RWPE1 (cell line): ENCODE measurements at places on chromosomes 1 and 21.

DNA sequence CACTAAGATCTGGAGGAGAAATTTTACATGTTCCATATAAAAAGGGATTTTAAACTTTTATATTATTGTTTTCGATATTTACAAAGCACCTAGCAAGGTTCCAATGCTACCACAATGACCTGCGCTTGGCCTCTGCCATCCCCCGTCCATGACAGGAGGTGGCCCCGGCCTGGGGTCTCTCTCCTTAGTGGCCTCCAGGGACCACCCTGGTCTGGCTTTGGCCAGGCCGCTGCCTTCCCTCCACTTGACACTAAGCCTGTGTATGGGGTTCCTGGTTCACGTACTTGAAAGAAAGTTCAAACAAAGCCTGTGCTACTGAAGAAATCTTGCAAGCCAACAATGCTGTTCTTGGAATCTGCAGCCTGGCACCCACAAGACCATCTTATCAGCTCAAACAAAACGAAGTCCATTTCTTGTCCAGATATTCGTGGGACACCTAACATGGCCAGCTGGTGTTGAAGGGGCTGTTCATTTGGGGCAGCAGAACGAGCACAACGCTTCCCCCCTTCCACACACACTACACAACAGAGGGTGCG is 12.8 kb downstream of the PRDM15 start:
- no peak for DNase-seq

DNA sequence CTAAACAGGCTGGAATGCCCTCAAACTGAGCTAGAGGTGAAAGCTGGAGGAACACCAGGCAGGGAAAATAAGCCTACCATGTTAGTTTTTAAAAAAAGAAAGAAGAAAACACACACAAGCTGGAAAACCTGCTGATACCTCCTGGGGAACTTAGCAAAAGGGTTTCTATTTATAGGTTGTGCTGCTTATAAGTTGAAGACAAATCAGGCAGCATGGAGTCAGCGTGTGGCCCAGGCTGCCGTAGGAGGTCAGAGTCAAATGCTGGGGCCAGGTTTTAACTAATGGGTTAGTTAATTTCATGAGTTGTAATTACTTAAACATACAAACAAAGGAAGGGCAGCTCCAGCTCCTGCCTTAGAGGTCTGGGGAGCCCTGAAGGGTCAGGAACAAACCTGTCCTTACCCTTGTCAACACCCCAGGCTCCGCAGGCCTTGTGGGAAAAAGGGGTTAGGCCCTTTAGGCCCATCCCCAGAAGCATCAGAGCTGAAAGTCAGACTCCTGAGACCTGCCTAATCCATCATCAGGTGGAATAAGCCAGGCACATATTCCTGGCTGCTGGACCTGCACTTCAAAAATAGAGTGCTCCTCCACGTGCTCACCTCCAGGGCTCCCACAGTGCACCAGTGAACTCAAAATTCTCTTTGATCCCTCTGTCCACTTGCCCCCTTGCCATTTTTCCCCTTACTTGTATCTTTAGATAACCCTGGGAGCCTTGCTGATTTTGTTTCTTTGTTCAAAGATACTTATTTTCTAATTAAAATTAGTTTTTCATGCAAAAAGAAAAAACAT is 59.7 kb downstream of the BRINP2 start:
- DNase-seq = no peak

GRCh38 chr21:45080232-45080631 is 5.9 kb downstream of the ADARB1 start:
- DNase-seq = no peak

GRCh38 chr1:230745071-230745470 is 2.1 kb upstream of the CAPN9 start:
- DNase-seq = no peak

DNA sequence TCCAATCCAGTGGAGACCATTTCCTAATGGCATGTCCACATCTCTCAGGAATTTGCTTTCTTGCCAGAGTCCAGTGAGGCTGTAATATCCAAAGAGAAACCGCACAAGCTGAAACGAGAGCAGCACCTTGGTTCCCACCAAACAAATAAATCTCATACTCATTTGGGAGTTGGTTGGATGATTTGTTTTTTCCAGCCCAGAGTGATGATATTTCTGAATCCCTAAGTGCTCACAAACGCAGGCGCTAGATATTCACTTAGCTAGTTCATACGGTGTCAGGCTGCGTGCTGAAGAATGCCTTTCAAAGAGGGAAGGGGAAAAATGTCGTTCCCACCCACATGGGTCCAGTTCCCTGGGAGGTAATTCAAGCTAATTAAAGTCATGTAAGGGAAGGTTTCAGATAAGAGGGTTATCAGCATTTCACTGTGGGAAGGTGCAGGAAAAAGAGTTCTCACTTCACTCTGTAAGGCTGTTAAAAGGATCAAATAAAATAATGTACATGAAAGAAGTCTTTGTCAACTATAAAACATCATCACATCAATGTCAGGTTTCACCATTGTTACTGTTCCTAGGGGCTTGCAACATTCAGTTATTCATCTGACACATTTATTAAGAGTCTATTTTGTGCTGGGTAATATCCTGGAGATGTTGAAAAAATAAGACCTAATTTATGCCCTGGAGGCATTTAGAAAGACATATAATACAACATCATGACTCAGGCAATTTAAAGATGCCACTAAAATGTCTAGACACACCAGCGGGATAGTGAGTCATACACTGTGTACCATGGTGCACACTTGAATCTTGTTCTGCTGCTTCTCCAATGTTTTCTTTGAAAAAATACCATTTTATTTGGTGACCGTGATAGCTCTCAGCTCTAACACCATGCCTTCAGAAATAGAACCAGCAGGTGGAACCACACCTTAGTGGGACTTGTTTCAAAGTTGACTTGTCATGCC is 19.3 kb downstream of the DPT start:
- DNase-seq = peak; percentile 90

- no peak for DNase-seq
Observed at GRCh38 chr1:91948097-91948496, 1.1 kb upstream of the BRDT start.

DNA sequence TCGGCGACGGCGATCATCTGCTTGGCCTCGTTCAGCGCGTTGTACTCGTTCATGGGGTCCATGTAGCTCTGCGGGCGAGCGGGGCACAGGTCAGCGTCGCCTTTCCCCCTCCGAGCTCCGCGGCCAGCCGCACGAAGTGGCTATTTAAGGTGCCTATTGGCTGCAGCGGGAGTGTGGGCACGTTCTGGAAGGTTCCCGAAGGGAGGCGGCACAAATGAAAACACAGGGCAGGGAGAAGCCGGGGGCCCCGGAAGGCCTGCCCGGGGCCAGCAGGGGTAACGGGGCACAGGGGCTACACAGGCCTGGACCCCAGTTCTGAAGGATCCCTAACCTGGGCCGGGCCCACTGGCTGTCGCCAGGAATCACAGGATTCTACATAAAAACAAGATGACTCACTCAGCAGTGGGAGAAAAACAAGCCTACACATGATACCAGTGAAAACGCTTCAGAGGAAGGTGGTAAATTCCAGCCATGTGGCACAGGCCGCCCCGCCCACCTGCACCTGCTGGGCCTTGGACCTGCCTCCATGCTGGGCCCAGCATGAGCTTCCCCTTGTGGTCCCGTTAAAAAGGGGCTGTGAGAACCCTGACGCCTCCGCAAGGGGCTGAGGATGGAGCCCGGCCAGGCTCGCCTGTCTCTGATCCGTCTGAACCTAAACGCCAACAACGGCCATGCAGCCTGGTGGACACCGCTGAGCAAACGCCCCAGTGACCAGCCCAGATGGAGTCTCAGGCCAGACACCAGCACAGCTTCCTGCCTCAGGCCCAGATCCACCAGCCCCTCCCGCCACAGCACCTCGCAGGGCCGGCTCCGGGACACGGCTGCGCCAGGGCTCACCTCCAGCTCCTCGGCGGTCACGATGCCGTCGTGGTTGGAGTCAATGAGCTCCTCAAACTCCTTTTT is 3.9 kb upstream of the TNFRSF4 start:
- DNase-seq = peak; percentile 91

DNA sequence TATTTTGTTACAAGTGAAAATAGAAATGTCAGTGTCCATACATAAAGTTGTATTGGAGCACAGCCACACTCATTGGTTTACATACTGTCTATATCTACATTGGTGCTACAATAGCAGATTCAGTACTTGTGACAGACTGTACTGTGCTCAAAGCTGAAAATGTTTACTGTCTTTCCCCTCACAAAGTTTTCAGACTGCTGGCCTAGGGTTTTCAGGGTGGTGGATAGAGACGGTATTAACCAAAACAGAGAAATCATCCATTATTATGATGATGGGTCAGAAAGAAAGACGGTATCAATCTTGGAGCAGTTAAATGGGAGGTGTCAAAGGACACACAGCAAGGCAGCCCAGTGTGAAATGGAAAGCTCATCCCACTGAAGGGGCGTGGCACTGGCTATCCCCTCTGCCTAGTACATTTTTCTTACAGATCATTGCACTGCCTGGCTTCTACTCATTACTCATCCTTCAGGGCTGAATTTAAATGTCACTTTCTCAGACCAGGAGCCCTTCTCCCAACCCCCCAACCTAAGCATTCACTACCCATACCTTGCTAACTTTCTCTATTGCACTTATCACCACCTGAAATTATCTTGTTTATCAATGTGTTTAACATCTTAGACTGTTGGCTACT is 10.2 kb downstream of the JAK1 start:
- peak; percentile 33 for DNase-seq
